Breast epithelium (tissue), 4 donors: ENCODE measurements at places on chromosomes 5 and 9. TPM values are rescaled to one million over a fixed set of nuclear protein-coding genes. Genes with fewer than 3 reads are reported as not detected.

The GDA gene
- 3.0 TPM for total RNA-seq

GRCh38 chr9:126420135-126420534, 93.5 kb downstream of the MVB12B start:
- no peak for DNase-seq

The SCGB3A2 gene
- not detected for total RNA-seq

DNA sequence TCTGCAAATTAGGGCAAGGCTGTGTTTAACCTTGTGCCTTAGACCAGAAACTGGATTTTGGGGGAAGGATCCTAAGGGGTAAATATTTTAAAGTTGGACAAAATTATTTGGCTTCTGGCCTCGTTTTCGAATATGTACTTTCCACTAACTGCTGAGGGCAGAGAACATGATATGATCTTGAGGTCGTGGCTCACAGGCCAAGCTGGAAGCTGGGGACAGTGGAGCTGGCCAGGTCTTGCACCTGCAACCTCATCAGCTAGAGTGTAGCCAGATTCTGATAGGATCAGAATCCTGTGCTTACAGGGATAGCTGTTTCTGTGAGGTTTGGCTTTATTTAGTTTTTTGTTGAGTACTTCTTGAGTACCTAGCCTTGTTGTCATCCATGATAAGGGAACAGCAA, 24.9 kb downstream of the MAN2A1 start:
- DNase-seq: no peak

- no peak for DNase-seq
Measured at GRCh38 chr9:36788534-36788933, 215.8 kb downstream of the MELK start.

DNA sequence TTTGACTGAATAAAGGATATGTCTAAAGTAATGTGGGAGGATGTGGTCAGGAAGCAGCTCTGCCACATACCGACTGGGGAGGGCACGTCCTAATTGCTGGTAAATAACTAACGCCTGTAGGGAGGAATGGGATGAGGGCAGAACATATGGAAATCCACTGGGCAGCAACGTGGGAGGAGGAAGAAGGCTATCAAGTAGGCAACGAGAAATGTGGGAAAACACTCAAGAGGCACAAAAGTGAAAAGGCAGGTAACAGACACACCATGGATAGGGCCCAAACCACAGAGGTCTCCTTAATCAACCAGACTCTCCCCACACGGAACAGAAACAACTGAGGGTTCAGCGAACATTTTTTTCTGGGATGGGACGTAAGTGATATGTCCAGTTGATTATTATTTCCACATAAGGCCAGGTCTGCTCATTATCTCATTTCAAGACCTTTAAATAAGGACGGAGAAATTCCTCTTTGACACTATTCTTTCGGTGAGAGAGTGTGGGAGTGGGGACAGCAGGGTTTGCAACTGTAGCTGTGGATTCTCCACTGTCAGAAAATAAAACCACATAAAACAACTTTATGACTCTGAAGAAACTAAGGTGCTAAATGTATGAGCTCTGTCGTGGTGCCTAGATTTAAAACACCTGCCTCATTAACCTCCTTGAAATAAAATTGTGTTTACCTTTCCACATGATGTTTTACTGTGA, 17.0 kb downstream of the IARS1 start:
- DNase-seq: no peak

DNA sequence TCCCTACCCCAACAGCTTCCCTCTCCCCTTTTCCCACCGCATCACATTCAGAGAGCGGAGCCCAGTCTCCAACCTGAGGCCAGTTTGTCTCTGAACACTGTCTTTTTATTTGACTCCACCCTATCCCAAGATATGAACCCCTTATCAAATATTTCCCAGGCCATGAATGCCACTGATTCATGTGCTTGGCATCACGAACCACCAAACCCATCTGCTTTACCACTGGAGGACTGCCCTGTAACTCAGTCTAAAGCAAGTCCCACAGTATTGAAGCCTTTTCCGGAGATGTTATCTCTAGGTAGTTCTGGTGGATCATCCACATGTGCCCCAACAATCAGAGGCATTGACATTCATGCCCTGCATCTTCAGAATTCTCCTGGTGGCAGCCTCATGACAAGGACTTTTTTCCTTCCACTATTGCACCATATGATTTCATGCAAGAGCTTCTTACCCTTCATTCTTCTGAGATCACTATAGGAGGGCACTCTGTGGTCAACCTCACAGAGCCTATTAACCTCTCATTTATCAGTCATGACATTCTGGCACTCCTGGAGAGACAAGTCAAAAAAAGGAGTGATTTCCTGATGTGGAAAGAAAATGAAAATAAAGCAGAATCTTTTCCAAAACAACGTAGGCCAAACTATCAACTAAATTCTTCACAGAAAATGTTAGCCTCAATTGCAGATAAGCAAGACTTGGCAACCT, 12.3 kb upstream of the SPATA31D4 start:
- no peak for DNase-seq

DNA sequence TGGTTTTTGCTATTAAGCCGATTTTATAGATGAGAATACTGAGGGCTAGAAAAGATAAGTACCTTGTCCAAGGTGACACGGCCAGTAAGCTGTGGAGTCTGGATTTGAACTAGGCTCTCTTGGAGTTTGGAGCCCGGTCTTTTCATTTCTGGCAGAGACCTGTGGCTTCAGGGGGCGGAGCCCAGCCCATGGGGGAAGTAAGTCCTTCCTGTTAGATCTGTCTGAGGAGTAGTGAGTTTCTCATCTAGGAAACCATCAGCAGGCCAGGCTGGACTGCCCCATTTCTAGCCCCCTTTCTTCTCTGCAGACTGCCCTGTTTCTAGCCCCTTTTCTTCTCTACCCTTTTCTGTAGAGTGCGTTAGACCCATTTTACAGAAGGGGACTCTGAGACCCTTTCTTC, 521 bp upstream of the PTGS1 start:
- DNase-seq: no peak

- DNase-seq: no peak
Measured at GRCh38 chr5:148394587-148395019, 10.8 kb downstream of the FBXO38 start.
